ENCODE measurements at places on chromosomes 16 and 17.

- no peak for DNase-seq
Observed at GRCh38 chr16:58126451-58126961, 2.7 kb downstream of the CFAP20 start.

DNA sequence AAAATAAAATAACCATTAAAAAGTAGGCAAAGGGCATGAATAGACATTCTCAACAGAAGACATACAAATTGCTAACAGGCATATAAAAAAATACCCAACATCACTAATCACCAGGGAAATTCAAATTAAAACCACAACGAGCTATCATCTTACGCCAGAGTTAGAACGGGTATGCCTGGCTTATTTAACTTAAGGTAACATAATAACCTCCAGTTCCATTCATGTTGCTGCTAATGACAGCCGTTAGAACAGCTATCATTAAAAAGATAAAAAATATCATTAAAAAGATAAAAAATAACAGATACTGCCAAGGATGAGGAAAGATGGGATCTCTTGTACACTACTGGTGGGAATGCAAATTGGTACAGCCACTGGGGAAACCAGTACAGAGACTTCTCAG, 89.3 kb downstream of the GAS7 start:
- no peak for DNase-seq

GRCh38 chr16:74477226-74477625, 55.9 kb upstream of the CLEC18B start:
- DNase-seq: no peak

DNA sequence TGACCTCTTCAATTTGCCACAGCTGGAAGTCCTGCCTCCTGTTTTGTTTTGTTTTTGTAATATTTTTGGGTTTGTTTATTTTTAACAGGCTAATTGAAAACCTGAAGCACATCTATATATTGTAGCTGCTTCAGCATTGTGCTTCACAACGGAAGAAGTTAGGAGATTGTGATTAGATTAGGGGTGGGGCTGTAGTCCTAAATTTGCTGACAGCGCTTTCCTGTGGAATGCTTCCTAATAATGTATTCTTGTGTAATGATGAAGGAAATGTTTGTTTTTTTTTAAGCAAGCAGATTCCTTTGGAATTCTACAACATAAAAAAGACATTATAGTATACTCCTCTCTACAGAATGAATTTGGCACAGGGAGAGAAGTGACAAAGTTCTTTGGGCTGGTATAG, 70.1 kb downstream of the NLK start:
- no peak for DNase-seq

- DNase-seq: no peak
Observed at GRCh38 chr17:35730400-35731005, 936 bp upstream of the RASL10B start.

DNA sequence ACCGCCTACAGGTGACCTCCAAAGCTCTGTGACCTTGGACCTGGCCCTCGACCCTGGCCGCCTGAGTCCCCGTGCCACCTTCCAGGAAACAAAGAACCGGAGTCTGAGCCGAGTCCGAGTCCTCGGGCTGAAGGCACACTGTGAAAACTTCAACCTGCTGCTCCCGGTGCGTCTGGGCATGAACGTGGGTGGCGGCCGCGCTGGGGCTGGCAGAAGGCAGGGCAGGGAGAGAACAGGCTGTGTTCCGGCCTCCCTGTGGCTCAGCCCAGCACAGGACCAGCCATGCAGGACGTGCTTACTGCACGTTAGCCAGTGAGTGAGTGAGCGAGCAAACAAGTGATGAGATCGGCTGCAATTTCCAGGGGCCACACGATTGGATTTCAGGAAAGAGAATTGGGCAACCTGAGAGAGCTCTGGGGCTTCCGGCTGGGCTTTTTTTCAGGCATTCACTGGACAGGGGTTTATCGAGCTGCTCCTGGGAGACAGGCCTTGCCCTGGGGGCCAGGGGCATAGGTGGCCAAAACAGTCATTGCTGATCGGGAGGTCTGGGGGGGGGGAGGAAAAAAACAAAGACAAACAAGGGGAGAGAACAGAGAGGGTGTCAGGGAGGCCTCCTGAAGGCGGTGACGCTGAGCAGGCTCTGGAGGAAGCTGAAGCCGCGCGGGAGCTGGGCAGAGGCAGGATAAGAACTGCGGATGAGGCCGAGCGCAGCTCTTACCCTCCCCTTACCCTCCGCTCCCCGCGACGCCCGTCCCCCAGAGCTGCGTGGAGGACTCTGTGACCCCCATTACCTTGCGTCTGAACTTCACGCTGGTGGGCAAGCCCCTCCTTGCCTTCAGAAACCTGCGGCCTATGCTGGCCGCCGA, 16.9 kb downstream of the ITGAX start:
- DNase-seq: no peak

DNA sequence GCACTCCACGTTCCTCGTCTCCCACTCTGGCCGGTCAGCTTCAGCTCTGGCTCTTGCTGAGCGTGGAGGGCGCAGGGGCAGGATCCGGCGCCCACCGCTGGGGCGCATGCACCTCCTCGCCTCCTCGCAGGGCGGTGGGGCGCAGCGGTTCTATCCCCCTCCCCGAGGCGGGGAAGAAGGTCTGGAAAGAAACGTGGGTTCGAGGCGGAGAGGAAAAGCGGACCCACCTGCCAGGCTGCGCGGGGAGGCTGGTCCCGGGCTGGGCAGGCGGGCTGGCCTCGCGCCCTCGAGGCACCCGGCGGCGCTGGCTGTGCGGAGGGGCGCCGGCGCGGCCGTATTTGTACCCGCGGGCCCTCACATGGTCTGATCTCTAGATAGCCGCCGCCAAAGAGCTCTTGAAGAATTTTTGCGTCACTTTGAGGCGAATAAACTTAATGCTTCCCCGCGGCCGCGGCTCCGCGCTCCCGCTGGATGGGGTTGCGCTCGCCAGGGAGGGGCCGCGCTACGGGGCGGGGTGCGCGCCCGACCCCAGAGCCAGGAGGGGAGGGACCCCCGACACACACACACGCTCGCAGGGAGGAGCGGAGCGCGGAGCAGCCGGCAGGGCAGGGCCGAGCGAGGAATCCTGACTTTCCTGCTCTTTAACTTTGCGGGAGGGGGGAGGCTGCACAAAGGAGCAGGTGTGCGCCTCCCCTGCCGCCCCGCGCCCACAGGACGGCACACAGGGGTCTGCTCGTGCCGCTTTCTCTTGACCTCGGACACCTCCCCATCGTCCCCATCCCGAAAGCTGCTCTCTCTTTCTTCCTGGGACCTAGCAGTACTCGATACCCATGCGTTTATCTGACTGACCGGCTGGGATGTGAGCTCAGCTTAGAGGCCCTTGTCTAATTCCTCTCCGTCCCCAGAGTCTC, at the start of gene SLC6A4:
Gene SLC6A4 (minus strand): TSS at position 312 of the 911 bp plus-strand sequence. CDS start 13,739 bp downstream, outside the sequence.
- peak; percentile 17 for DNase-seq

- DNase-seq: no peak
Observed at GRCh38 chr16:78323315-78323714, 223.9 kb downstream of the WWOX start.

DNA sequence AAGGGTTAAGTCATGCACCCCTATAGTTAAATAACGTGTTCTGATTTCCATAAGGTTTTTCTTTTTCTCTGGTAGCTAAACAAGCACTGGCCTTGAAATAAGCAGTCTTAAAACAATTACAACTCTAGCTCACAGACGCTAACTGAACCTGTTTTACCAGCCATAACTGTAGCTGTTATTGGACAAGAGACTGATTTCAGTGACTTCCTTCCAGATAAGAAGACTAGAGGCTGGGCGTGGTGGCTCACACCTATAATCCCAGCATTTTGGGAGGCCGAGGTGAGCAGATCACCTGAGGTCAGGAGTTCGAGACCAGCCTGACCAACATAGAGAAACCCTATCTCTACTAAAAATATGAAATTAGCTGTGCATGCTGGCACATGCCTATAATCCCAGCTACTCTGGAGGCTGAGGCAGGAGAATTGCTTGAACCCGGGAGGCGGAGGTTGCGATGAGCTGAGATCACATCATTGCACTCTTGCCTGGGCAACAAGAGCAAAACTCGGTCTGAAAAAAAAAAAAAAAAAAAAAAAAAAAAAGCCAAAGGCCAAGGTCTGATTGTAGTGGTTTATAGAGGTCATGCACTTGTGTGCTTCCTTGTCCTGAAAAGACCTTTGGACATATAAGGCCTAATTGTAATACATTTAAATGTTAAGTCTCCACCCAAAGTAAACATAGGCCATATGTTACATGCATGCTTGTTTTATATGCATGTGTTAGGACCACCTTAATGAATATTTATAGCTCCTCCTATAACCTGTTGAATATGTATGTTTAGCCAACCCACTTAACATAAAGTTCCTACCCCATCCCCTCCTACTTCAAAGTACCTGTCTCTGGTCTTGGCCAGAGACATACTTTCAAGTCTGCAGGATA, 319.5 kb upstream of the CA10 start:
- no peak for DNase-seq

DNA sequence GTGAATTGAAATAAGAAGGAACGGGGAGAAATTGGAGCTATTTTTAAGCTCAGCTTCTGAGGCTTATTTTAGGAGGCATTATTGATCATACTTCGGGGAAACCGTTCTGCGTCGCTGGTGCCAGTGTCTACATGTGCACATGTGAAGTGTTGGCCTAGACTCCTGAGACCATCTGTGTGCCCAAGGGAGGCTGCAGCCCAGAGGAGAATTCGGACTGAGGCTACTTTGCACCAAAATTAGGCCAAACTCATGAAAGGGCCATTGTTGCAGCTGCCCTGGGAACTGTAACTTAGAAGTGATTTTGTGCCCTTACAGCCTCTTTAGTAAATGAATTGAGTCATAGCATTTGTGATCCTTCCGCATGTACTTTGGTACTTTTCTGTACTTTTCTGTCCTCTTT, 102.0 kb upstream of the NOL11 start:
- DNase-seq: no peak

DNA sequence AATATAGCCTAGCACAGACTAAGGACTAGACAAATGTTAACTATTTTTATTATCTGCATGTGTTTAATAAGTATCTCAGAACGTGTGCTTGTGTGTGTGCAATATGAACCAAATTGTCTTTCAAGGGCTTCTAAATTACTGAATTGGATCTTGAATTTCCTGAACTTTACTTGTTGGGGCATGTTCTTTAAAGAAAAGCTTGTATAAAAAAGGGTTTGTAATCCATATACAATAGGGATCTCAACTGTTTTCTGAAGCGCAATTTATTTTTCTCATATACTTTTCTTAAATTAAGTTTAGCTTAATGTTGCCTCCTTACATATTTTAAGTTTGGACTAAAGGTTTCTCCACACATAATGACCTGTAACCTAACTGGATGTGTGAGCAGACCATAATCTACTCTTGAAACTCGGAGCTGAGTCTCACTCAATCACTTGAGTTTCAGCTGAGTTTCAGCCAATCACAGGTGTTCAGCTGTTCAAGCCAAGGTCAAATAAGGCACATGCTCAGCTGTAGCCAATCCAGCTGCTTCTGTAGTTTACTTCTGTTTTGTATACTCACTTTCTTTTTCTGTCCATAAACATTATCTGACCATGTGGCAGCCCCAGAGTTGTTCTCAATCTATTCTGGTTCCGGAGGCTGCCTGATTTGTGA, 72.3 kb downstream of the CDK5R1 start:
- no peak for DNase-seq

DNA sequence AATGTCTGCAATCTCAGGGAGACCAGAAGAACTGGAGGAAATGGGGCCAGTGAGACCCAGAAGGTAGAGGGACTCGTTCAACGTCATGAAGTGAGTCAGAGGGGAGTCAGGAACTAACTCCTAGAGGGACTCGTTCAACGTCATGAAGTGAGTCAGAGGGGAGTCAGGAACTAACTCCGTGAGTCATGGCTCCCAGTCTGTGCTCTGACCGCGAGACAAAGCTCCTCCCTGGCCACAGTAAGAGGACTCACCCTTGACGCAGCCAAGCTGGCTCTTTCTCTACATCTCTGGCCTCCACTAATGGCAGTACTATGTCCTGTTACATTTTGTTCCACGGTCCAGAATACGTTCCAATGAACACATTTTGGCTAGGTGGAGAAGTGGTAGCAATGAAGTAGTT, 902.5 kb downstream of the KCNJ2 start:
- DNase-seq: peak; percentile 95

DNA sequence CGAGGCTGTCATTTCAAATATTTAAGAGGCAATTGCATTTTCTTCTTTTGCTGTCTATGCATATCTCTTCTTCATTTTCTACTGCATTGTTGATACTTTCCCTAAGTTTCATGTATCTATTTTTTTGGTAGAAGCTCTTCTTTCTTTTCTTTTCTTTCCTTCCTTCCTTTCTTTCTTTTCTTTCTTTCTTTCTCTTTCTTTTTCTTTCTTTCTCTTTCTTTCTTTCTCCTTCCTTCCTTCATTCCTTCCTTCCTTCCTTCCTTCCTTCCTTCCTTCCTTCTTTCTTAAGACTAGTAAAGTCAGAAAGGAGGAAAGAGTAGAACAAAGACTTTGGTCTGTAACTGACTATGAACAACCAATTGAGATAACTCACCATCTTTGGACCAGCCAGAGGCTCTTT, 33.9 kb downstream of the MRC2 start:
- DNase-seq: no peak

DNA sequence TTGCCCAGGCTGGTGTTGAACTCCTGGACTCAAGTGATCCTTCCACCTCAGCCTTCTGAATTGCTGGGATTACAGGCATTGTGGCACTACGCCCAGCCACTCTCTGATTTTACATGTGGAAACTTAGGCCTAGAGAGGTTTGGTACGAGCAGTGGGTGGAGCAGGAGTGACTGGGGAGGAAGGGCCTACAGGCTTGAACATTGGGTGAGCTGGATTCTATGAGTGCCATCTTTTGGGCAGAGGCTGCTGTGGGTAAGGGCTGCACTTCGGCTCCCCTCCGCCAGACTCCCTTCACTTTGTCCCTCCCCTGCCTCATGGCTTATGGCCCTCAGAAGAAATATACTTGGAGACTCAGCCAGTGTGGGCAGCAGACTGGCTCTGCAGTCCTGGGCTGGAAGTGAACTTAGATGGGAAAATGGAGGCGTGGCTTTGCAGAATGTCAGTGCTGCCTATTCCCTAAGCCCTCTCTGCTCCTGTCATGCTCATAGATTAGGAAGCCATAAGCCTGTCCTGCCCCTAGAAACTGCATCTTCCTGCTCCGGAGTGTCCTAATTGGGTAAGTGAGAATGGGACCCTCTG, 9.5 kb upstream of the MRC2 start:
- no peak for DNase-seq

- no peak for DNase-seq
Observed at GRCh38 chr17:27751622-27752490, 48.5 kb downstream of the NOS2 start.

DNA sequence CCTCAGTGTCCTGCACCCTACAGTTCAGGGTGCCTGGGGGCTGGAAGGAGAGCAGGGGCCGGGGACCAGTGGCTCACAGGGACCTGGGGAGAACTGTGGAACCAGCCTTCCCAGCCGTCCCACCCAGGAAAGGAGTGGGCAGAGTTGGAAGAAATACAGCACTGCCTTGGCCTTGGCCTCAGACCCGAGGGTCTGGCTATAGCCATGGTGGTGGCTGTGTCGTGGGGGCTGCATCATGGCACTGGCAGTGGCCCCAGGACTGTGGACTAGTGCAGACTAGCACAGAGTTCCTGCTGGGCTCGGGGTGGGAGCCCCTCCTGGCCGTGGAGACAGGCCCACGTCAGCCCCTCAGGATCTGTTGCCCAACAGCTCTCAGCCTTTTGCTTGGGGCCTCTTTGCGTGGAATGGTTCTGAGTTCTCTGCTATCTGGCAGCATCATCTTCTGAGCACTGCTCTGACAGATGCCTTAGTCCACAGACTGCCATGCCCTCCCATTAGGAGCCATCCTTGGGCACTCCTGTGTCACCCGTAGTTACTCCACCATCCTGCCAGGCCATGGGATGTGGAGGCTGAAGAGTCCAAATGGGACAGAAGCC, 12.6 kb upstream of the DNASE1 start:
- DNase-seq: no peak

Data from ACHN (cell line).